GM23338 (cell line): ENCODE measurements at places on chromosomes 12 and 14. TPM values are rescaled to one million over a fixed set of nuclear protein-coding genes. Genes with fewer than 3 reads are reported as not detected.

GRCh38 chr12:57066245-57066644 lies 12.3 kb downstream of the NEMP1 start:
- DNase-seq: no peak

- no peak for DNase-seq
Measured at GRCh38 chr14:61643555-61643954, 51.8 kb upstream of the HIF1A start.

- no peak for DNase-seq
Measured at GRCh38 chr12:77315407-77315806, 250.0 kb upstream of the E2F7 start.

DNA sequence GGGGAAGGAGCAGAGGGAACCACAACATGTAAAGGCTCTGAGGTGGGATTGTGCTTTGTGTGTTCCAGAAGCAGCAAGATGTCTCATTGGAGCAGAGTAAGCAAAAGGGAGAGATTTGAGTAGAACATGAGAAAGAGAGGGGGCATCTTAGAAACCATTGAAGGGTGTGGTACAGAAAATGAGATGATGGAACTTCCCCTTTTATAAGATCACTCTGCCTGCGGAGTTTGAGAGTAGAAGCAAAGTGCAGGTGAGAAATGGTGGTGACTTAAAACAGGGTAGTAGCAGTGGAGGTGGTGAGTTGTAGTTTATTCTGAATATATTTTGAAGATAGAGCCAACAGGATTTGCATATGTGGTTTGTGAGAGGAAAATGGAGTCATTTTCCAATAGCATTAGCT lies 56.0 kb downstream of the FBXO34 start:
- no peak for DNase-seq

DNA sequence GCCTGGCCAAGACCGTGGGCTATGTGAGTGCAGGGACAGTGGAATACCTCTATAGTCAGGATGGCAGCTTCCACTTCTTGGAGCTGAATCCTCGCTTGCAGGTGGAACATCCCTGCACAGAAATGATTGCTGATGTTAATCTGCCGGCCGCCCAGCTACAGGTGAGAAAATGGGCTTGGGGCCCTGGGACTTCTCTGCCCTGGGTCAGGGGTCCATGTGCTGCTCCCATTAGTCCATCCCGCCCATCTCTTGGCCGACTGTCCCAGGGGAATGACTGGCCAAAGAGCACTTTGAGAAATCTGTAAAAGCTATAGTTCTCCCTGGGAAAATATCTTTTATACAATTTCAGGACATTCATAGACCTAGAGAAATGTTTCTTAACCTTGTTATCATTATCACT lies 63.5 kb downstream of the ACACB start:
- DNase-seq: no peak

GRCh38 chr12:71069311-71069710 lies 88.5 kb downstream of the TSPAN8 start:
- no peak for DNase-seq

GRCh38 chr12:24945039-24945438 lies 3.9 kb downstream of the BCAT1 start:
- no peak for DNase-seq

DNA sequence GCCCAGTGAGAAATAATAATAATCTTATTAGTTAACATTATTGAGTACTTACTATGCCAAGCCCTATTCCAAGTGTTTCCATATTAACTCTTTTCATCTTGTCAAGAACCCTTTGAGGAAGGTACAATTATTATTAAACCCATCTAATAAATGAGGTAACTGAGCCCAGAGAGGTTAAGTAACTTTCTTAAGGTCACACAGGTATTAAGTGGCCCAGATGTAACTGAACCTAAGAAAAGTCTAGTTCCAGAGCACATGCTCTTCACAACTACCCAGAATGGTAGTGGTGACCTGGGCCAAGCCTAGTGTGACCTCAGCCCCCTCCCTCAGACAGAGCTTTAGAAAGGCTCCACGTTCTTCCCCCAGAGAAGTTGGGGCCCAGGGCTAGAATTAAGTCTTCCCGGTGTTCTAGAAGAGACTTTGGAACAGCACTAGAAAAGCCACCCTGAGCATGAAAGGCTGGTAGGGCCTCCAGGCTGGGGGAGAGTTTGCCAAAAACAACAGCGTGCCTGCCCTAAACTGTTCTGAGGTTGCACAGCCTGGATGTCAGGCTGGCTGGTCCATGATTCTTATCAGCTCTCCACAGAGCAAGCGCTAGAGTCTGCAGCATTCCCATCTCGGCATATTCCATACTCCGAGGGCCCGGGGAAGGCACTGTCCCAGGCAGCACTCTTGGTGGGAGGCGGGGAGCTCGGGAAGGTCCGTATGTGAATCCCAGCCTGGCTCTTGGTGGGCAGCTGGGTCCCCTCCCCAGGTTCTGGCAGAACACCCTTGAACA lies 41.3 kb upstream of the CTDSP2 start:
- DNase-seq: peak; percentile 57

DNA sequence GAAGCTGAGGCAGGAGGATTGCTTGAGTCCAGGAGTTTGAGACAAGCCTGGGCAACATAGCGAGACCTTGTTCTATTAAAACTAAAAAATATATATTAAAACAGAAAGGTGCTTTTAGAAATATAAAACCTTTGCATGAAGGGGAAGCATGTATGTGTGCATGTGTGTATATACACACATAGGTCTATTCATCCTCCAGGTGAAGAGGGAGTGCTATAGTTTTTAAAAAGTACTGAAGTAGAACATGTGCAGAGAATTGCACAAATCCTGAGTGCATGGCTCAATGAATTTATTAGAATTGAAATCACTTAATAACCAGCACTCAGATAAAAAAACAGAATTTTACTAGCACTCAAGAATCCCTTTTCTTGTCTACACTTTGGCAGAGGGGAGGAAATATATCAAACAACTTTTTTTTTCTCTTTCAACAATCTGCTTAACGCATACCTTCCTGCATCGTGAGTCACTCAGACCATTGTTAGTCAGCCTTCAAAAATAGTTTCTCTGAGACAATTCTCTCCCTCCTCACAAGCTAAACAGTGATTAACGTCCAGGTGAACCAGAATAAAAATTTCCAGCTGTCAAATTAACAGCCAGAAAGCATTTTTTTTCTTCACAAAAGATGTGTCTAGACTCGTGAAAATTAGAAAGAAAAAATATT lies 17.7 kb upstream of the NEDD1 start:
- DNase-seq: no peak

GRCh38 chr14:71703477-71703876 lies 228.8 kb upstream of the RGS6 start:
- DNase-seq: no peak

DNA sequence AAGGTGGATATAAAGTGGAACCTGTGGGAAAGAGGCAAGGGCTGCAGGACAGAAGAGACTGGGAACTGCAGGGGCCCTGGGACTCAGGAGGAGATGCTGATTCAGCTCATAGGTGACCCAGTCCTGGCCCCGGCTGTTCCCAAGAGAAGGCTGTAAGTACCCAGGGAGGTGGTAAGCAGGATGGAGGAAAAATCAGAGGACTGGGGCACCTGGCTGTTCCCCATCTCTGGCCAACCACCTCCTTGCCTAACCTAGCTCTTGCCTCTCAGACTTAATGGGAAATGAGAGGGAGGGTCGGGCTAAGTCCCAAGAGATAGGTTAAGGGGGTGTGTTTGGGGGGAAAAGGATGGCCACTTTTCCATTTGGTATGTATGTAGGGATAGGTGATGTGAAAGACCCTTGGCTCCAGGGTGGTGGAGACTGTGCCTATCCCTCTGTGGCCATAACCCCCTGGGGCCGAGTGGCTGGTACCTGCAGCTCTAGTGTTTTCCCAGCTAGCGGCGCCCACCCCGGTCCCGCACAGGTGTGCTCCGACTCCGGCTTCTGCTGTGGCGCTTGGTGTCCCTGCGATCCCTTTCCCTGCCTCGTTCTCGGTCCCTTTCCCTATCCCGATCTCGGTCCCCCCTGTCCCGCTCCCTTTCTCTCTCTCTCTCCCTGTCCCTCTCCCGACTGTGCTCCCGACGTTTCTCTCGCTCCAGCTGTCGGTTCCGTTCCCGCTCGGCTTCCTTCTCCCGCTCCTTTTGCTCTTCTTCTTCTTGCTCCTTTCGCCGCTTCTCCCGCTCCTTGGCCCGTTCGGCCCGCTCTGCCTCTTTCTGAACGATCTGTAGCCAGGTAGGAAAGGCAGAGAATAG lies 1.6 kb upstream of the CDH24 start:
- DNase-seq: peak; percentile 42

DNA sequence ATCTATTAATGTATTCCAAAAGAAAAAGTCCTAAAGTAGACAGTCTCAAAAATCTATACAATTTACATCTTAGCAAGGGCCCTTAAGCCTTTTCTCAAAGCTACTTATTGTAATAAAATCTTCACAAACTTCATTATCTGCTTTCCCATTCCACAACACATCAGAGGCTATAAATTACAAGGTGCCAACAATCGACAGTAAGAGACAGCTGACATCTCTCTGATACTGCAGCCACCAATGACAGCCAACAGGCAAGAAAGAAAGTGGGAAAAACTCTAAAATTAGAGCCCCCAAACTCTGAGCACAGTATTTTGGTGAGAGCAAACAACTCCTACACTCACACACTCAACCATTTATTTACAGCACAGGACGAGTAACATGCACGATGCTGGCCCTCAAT lies 2.2 kb downstream of the ANGEL1 start:
- DNase-seq: no peak

DNA sequence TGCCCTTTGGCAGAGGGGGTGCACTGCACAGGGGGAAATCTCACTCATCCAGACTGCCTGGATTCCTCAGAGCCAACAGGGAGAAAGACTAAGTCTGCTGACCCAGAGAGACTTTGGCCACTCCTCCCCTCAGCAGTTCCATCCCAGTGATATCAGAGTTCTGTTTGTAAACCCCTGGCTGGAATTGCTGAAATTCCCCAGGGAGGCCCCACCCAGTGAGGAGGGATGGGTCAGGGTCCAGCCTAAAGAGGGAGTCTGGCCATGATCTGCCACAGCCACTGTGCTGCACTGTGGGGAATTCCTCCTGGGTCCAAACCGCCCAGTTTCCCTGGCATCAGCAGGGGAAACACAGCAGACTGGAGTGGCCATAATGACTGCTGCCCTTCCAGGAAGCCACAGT lies 54.9 kb upstream of the USP15 start:
- no peak for DNase-seq

- DNase-seq: no peak
Measured at GRCh38 chr12:52415870-52416750, 10.0 kb upstream of the KRT82 start.

DNA sequence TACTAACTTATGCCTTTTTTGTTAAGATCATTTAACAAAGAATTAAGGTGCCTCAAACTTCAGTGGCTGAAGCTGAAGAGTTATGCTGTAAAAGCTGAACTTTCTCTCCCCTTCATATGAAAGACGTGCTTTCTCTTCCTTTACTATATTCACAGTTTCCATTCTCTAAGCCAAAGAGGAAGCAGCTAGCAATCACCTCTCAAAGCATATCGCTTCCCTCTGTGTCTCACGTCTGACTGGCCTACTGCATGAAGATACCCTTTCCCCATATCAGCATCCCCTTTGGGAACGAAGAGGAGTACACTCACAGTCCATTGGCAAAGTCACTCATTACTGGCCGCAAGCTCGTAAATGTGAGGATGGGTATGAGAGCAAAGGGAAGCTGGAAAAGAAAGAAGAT lies 34.9 kb downstream of the SLC11A2 start:
- no peak for DNase-seq

- DNase-seq: no peak
Measured at GRCh38 chr12:123127182-123127495, 23.8 kb downstream of the PITPNM2 start.

DNA sequence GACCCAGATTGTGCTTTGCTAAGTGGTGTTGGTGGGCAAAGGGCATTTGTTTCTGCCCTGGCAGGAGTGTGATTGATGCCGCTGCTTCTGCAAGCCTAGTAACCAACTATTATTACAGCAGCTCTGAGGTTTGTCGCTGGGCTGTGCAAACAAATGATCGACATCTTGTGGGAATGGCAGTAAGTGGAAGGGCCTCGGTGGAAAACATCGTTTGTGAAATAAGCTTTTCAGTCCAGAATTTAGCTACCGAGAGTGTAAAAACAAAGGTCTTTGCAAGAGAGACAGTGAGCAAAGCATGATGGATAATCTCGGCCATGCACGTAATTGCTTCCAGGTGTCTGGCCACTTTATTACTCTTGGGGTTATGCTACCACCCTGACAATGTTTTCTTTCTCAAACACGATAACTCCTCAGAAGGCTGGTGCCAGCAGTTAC lies 397.7 kb upstream of the PRICKLE1 start:
- no peak for DNase-seq

DNA sequence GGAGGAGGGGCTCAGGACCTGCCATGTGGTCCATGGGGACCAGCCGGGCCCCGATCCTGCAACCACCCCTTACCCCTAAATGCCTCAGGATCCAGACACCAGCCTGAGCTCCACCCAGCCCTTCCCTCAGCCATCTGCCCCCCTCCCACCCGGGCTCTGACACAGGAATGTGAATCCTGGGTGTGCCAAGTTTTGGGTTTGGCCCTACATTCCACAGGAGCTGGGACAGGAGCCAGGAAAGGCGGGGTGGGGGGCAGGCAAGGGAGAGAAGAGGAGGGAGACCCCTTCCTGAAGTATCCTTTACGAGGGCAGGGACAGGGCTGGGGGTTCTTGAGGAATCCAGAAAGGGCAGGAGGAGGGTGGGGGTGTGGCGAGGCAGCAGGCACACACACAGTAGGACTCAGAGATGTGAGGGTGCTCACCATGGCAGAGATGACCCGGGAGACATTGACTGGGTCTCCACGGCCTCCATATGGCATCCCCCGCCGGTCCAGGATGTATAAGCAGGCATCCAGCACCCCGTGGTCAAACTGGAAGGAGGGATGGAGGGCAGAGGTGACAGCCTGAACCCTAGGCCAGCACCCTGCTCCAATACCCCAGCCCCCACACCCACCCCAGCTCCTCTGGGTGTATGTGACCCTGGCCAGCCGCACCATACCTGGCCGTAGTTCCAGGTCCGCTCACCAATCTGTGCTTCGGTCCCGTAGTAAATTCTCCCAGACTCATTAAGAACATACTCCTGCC lies 3.5 kb downstream of the TGM1 start:
- no peak for DNase-seq

DNA sequence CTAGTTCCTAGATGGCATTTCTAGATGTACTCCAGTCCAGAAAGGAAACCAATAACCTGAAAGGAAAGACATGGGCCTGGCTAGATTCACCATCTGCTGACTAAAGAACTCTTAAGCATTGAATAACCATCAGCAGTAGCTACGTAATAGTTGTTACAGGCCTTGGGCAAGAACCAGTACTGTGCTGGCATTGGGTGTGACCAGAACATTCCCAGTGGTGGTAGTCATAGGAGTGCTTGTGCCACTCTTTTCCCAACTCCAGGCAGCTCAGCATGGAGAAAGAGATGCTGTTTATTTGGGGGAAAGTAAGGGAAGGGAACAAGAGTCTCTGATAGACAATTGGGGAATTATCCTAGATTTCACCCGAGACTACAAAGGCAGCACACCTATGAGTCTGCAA lies 333.3 kb downstream of the SLC16A7 start:
- DNase-seq: no peak

Gene REM2
- total RNA-seq: 0.31 and 1.2 TPM in 2 replicates

Gene MFAP5
- 0.90 TPM in 1 of 2 replicates, not detected in the other for total RNA-seq

Gene KRT77
- not detected in 2 replicates for total RNA-seq

Gene LUM
- total RNA-seq: not detected in 2 replicates

Gene PARP2
- total RNA-seq: 27.0 and 27.8 TPM in 2 replicates

Gene TCL1B
- total RNA-seq: 5.5 and 6.1 TPM in 2 replicates

Gene RNFT2
- 19.7 and 22.9 TPM in 2 replicates for total RNA-seq

Gene SMIM41
- total RNA-seq: 0.12 and 0.66 TPM in 2 replicates

Gene RPL10L
- not detected in 2 replicates for total RNA-seq

Gene DYRK4
- 11.3 and 15.0 TPM in 2 replicates for total RNA-seq

Gene PTPN21
- 5.2 and 5.6 TPM in 2 replicates for total RNA-seq
